ENCODE measurements at places on chromosomes 6 and 20. TPM values are rescaled to one million over a fixed set of nuclear protein-coding genes. Genes with fewer than 3 reads are reported as not detected.

DNA sequence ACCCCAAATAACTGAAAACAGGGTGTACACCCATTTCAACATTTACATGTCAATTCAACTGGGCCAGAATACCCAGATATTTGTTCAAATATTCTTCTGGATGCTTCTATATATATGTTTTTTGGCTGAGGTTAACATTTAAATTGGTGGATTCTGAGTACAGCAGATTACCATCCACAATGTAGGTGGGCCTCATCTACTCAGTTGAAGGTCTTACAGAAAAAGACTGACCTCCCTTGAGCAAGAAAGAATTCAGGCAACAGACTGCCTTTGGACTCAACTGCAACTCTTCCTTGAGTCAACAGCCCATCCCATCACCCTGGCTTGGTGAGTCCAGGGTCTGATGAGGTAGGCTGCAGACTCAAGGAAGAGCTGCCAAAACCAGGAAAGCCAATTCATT is 84.1 kb downstream of the ATG5 start:
- no peak for DNase-seq

DNA sequence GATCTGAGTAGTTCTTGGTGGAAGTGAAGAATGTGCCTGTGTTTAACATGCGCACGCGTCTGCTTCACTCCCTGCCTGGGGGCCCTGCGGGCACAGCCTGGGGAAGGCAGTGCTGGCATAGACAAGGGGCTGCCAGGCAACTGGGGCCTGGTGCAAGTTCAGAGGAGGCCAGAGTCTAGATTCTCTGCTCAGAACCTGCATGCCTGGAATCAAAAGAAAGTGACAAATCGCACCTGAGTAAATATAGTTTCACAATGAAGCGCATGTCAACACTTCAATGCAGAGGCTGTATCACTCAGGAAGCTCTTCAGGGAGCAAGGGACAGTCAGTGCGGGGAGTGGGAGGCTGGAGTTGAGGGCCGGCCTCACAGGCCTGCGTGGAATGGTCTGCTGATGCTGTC is 24.2 kb upstream of the PPP1R14C start:
- DNase-seq: no peak

- peak; percentile 95 for DNase-seq
These were observed 174.9 kb upstream of the PRND start for GRCh38 chr20:4546786-4547185.

DNA sequence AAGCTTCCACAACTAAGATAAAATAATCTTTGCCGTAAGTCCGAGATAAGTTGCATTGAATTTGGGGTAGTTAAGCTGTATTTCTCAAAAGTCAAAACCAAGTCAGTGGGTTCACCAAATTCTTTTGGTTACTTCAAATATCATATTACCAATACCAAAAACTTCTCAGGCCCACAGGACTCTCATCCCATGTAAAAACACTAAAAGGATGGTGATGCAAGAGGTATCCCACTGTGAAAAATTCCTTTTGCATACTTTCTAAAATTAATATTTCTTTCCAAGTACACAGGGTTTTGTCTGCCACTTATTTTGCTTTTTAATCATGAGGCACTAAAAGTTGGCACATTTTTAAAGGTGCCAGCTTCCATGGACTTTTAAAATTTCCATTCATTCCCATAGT is 151.3 kb downstream of the GJA10 start:
- no peak for DNase-seq

DNA sequence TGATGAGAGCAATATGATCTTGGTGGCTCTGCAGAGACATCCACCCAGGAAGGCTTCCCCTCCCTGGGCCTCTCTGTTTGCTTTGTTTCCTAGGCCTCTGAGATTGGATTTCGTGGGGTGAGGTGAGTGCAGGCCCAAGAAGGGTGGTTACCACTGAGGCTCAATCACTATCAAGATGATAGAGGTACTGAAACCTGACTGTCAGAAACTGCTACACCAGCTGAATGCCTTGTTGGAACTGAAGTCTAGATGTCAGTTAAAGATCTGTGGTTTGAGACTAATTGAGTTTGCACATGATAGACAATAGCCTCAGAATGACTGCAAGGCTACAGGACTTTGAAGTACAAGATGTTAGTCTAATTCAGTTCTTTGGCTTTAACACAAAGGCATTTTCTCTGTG is 15.2 kb downstream of the VNN1 start:
- DNase-seq: no peak

- DNase-seq: no peak
These were observed 233.8 kb upstream of the SUPT3H start for GRCh38 chr6:45611491-45611890.

DNA sequence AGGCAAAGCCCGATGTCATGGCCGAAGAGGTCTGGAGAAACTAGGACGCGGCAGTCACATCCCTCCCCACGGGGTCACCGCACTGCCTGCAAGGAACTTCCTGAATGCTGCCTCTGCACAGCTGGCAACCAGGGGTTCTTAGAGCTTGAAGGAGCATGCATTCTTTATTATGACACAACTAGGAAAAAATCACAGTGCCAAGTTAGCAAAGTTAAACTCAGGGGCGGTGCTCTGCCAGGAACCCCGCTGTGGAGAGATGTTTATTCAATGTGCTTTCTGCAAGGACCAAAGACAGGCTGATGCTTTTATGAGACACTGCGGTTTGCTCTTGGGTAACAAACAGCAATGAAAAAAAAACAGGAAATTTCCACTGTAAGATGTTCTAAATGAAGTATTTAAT is 287.3 kb upstream of the FOXQ1 start:
- DNase-seq: peak; percentile 96

GRCh38 chr6:41548098-41548840 is 2.1 kb downstream of the FOXP4 start:
- no peak for DNase-seq

GRCh38 chr6:127385668-127386430 is 42.4 kb upstream of the ECHDC1 start:
- DNase-seq: no peak

GRCh38 chr6:53857318-53858094 is 62.7 kb downstream of the LRRC1 start:
- no peak for DNase-seq

DNA sequence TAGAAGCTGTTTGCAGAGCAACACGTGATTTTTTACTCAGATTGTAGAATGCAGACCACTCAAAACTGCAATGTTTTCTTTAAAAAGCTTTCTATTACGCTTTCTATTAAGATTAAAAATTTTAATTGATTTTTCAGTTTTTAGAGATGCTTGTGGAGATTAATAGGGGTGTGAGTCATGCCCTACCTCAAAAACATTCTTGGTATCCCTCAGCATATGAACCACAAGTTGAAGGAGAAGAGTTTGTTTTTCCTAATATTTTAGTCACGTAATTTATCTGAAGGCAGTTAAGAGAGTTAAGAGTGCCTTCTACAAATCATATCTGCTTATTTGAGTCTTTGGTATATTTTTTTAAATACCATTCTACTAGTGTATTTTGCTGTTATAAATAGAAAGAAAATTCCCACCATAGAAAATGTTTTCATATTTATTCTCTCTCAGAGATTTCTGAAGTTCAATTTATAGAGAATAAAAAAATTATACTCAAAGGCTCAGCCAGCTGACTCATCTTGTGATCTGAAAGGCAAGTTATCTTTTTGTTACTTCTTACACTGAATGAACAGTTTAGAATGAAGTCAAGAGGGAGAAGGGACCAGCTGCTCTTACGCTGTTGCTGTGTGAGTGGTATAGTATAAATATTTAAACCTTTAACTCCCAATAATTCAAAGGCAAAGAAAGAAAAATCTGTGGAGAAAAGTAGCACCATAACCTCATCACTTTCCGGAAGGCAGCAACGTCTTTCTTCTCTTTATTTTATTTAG is 7.6 kb downstream of the RIPOR2 start:
- DNase-seq: no peak

The CAPN11 gene
- total RNA-seq: not detected

The FUCA2 gene
- 88.9 TPM for total RNA-seq

The SEMG1 gene
- total RNA-seq: not detected

The PAX1 gene
- not detected for total RNA-seq

The RRAGD gene
- total RNA-seq: 33.5 TPM
